ENCODE measurements at places on chromosomes 12 and 14.

DNA sequence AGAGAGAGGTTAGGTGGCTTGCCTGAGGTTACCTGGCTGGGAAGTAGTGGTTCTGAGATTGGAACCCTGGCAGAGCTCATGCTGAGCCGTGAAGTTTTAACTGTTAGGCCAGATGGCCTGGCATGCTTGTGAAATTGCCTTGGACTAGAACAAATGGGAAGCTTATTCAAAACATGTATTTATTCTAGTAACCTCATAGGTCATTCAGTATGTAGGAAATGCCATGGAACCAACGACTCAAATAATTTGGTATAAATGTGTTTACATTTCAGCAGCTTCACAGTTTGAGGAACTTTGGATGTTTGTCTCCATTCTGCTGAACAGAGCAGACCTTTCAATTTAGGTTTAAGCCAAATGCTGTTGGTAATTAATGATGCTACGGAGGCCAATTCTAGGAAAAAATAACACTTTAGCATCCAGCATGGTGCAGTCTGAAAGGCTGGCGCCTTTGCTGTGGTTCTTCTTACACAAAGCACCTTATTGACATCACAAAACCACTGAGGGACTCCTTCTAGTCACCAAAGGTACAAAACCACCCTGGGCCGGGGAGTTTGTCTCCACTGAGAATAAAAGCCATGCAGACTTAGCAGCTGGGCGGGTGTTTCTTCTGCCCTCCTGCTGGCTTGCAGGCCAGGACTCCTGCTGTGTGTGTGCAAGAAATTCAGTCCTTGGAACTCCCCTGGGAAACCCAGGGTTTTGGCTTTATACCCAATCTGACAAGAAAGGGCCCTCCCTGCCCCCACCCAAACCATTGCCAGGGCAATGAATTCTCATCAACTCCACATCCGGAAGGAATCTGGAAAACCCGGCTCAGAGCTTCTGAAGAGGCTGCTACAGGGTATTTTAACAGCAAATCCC lies 64.2 kb downstream of the ELK3 start:
- peak; percentile 95 for DNase-seq

- no peak for DNase-seq
These were observed 405.7 kb downstream of the TRHDE start for GRCh38 chr12:72677846-72678245.

GRCh38 chr12:80707830-80708258 lies 410 bp downstream of the MYF6 start:
- DNase-seq = no peak

- DNase-seq = no peak
These were observed 415.7 kb upstream of the ATP2B1 start for GRCh38 chr12:90124289-90124688.

GRCh38 chr14:45916340-45916953 lies 663.4 kb upstream of the MIS18BP1 start:
- no peak for DNase-seq

- no peak for DNase-seq
These were observed 1.3 kb upstream of the GNG2 start for GRCh38 chr14:51859131-51859530.

DNA sequence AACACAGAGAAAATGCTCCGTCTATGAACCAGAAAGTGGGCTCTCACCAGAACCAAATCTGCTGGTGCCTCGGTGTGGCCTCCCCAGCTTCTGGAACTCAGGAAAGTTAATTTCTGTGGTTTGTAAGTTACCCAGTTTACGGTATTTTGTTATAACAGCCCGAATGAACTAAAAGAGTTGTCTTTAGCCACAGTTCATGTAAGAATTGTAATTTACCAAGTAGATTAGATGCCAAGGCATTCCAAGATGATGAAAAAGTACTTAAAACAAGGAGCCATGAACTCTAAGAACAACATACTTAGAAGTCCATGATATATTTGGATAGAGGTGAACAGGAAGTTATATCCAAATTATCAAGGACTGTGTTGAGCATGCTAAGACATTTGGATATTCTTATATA lies 259.9 kb upstream of the GARIN6 start:
- DNase-seq = peak; percentile 63

- peak; percentile 62 for DNase-seq
These were observed 419 bp upstream of the ATXN7L3B start for GRCh38 chr12:74537126-74537706.
